ENCODE measurements at places on chromosomes 5 and 9.

DNA sequence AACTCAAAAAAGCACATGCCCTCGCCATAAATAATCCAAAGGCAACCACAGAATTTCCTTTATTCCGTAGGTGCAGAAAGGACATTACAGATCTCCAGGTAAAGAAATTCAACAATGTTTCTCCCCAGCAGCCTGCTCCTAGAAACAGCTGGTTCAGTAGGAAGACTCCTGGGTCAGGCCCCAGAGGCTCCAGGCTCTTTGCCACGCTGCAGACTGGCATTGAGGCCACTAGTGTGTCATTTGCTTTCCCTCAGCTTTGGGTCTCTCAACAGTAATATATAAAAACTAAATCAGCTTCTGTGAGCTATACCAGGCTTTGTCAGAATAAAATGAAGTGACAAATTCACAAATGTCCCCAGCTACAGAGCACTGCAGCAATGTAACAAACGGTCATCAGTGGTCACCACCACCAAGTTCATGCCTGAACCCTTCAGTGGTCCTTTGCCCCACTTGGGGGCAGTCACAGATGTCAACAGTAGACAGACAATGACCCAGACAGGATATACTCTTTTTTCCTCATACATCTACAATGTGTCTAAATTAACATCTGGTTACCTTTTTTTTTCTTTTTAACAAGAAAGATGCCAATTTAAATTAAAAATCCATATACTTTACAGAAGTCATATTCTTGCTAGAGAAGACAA, 93.5 kb downstream of the MARCHF3 start:
- DNase-seq = no peak

DNA sequence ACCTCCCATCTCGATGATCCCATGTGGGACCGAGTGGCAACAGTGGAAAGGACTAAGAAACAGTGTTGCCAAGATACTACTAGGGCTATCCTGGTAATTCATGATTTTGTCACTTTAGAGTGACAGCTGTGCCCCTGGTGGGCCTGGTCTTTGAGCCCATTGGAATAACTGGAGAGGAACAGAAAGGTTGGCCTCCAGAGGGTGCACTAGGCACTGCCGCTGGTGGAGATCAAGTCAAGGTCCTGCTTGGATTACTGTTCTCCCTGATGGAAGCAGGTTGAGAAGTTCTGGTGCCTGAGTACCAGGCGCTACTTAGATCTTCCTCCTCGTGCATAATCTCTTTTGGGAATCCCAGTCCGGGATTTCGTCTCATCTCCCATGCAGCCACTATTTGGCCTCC, 129.6 kb downstream of the SEC61B start:
- DNase-seq = no peak

- peak; percentile 70 for DNase-seq
These were observed 68.3 kb downstream of the KCNIP1 start for GRCh38 chr5:170571875-170572852.

DNA sequence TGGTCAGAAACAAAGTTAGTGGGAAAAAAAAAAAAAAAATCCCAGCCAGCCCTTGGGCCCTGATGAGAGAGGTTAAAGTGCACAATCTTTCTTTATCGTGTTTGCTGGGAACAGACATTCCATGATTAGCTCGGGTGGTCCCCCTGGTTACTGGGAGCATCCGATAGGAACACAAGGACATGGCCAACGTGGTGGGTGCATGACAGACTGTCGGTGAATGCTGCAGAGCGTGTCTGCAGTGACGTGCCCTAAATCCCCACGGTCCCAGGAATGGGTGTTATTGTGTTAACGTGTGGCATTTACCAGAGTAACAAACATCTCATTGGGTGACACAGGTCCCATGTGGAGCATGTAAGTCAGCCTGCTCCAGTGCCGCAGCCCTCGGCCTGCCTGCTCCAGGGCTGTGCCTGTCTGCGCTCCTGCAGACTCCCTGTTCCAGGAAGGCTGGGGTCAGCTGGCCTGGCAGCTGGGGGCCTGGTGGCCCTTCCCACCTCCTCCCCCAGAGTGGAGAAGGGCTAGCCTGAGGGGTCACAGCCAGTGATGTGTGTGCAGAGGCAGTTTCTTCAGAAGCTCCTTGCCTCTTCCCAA, 34.3 kb upstream of the TBC1D2 start:
- no peak for DNase-seq

- no peak for DNase-seq
These were observed 1.4 kb downstream of the PTTG1 start for GRCh38 chr5:160423099-160423498.

- DNase-seq = no peak
These were observed 148.7 kb downstream of the CDK5RAP2 start for GRCh38 chr9:120431268-120431667.

- no peak for DNase-seq
These were observed 263.5 kb upstream of the ANKRD55 start for GRCh38 chr5:56496581-56497063.

DNA sequence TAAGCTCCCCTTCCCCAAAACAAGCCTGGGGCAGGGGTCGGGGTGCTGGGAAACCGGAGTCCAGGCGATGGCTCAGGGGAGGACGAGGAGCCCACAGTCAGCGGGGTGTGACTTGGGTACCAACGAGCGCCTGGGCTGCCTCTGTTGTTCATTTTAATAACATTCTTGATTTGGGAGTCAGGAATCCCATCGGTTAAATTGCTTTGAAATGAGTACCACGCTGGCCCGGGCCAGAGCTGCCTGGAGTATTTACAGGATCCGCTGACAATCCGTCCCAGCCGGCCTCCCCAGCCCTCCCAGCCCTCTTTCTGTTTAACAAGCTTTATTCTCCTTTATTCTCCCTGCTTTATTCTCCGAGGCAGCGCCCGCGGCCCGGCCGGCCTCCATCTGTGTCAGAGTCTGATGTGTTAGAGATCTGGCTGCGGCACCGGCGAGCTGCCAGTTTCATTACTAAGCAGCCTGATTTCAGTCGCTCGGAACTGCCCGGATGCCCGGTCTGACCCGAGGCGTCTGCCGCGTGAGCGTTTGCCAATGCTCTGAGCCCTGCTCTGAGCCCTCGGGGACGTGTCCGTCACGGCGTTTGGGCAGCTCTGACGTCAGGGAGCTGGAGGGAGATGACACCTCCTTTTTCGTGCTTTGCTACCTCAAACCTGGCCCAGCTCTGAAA, 16.5 kb upstream of the QRFP start:
- no peak for DNase-seq

DNA sequence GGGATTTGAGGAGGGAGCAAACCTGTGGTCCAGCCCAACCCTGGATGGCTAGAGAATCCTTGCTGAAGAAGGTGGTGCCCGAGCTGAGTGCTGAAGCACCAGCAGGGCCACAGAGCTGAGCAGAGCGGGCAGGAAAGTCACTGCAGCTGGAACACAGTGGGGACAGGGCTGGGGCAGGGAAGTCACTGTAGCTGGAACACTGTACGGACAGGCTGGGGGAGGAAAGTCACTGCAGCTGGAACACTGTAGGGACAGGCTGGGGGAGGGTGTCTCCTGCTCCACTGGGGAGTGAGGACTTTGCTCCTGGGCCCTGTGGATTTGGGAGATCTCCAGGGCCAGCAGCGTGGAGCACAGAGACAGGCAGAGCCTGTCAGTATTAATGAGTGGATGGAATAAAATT, 9.0 kb upstream of the SUSD3 start:
- no peak for DNase-seq

DNA sequence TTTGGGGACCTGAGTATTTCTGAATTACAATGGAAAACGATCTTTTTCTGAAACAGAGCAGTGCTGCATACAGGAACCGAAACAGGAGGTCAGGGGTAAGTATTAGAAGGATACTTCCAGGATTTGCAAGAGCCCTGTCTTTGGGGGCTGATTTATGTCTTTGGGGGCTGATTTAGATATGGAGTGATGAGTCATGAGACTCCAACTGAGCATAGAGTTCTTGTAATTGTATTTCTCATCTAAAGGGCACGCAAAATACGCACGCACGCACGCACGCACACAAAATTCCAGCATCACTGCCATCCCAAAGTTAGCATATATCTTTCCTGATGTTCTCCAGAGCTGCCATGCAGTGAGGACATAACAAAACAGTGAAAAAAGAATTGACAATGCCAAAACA, 414.8 kb upstream of the CCNH start:
- no peak for DNase-seq
